ENCODE measurements at places on chromosomes 2 and 18.

DNA sequence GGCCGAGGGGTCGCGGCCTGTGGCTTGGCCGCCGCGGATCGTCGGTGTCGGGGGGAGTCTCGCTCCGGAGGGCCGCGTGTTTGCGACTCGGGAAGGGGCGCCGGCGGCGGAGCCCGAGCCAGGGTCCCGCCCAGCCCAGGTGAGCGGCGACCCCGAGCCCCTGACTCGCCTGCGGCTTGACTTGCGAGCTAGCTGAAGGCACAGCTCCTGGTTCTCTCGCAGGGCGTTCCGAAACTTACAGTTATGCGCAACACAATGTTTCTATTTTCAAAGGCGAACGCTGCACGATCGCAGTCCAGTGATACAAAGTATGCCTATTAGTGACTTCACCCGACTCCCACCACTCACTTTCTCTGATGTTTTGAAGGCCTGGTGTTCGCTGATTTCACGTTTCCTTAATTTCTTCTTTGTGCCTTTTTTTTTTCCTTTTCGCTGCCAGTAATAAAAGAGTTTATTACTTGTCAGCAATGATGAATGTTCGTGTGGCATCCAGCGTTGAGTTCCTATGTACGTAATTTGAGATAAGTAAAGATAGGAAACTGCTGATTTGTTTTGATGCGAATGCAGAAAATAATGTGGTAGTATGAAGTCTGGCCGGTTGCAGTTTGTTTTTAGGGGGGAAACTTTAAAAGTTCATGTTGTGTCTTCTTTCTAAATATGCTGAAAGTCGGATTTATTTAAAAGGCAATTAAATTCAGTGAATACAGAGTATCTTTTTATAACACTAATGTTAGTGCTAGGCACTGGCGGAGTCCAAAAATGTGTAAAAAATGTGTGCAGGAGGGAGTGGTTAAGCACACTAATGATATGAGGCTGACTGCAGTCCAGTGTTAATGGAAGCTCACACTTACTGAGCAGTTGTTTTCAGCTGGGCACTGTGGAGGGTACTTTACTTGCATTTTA, 706 bp downstream of the UBXN2A start:
- DNase-seq: peak; percentile 55

GRCh38 chr2:128341621-128342020, 23.0 kb upstream of the HS6ST1 start:
- DNase-seq: no peak

DNA sequence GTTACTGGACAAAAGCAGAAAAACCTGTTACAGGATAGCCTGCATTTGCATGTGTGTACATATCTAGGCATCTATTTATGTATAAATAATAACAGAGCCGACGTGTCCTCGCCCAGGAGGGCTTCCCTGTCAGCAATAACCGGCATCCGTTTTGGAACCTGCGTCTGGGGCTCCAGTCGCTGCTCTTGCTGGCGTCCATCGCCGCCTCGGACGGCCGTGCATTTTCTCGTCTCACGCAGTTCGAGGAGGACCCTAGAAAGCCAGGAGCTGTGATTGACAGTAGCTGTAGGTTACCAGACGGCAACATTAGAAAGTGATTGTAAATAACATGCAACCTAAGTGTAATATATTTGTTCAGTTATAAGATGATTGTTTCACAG, 132.6 kb downstream of the NFATC1 start:
- no peak for DNase-seq

- no peak for DNase-seq
These were observed 48.8 kb downstream of the RAB27B start for GRCh38 chr18:54877076-54877475.

- no peak for DNase-seq
These were observed 44.4 kb upstream of the BARD1 start for GRCh38 chr2:214853906-214854305.

DNA sequence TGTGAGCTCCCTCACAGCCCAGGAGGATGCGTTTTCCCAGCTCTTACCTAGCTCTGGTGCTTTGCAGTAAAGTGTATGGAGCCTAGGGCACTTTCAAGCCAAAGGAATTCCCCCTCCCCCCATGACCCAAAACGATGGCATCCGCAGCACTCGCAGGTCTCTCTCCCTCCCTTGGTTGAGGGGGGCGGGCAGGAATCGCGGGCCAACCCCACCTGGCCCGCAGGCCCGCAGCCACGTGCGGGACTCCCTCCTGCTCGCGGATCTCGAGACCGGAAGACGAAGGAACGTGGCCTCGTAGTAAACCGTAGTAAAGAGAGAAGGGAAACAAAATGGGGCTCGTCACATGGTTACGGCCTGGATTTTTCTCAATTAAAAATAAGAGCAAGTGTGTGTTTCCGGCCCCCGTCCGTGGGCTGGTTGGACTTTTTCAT, 8.5 kb downstream of the IRS1 start:
- no peak for DNase-seq

DNA sequence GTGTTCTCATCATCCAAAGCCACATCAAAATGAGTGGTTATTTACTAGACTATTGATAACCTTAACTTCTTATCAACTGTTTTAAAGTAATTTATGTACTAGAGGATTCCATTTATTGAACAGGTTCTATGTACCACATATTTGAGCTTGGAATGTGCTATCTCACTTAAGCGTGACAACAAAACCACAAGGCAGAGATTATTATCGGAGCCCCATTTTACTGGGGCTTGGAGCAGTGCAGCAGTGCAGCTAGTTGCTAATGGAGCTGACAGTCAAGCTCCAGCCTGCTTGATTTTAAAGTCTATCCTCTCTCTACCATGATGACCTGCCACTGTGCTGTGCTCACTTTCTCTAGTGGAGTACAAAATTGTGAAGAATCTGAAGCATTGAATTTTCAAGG, 24.6 kb downstream of the GCG start:
- no peak for DNase-seq

- no peak for DNase-seq
These were observed 43.6 kb downstream of the MCFD2 start for GRCh38 chr2:46871976-46872381.

GRCh38 chr18:12921178-12921577, 26.6 kb upstream of the SEH1L start:
- DNase-seq: no peak

- no peak for DNase-seq
These were observed 184.3 kb downstream of the TTC32 start for GRCh38 chr2:19717446-19717845.

GRCh38 chr18:70781860-70782453, 493.1 kb downstream of the SOCS6 start:
- DNase-seq: no peak

GRCh38 chr2:207950063-207950760, 75.1 kb downstream of the PLEKHM3 start:
- DNase-seq: no peak

- no peak for DNase-seq
These were observed 4.5 kb upstream of the TMEM200C start for GRCh38 chr18:5899835-5900234.

DNA sequence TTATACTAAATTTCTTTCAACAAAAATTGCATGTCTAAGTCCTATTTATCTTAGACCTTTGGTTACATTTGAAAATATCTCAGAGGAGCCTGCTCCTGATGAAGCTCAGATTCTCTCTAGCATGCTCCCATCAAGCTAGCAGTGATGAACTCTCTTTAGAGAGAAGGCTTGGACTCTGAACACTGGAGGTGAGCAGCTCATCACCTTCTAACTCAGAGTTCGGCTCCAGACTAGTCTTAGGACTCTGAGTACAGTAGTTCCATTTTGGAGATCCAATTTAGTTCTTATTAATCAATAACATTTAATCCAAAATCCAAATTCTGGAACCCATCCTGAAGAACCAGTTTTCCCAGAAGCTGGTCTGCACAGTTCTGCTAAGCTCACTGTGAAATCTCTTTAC, 107.8 kb downstream of the CACNB4 start:
- no peak for DNase-seq

DNA sequence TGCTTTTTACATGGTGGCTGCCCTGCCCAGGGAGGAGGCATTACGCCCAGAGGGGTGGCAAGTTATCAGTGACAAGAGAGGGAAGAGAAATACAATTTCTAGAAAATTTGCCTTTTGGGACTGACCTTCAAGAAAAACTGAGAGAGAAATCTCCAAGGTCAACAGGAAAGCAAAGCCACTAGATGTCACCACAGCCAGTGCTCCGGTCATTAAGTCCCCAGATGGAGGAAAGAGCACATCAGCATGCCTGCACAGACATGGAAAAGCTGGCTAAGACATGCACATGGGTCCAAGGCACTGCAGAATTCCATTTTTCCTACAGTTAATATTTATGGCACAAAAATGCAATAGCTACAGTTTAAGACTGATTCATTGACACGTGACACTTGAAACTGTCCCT, 21.0 kb downstream of the FHL2 start:
- no peak for DNase-seq

DNA sequence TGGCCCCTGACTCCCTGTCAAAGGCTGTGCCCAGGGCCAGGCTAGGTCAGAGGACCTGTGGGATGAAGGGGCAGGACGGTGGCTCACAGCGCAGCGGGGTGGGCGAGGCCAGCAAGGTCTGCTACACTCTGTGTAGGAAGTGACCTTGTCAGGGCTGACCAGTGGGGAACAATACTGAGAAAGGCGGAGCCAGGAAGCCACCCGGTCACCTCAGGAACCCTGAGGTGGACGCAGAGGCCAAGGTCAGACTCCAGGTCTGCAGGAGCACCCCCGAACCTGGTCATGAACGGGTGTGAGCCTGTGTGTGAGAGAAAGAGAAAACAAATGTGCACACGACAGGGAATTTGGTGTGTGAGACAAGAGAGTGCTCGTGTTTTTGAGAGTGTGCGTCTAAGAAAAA, 72.3 kb downstream of the SMAD7 start:
- no peak for DNase-seq

GRCh38 chr2:18271370-18272147, 288.9 kb downstream of the RDH14 start:
- DNase-seq: no peak
